Foreskin keratinocyte (primary cell): ENCODE measurements at places on chromosomes 1 and 21.

DNA sequence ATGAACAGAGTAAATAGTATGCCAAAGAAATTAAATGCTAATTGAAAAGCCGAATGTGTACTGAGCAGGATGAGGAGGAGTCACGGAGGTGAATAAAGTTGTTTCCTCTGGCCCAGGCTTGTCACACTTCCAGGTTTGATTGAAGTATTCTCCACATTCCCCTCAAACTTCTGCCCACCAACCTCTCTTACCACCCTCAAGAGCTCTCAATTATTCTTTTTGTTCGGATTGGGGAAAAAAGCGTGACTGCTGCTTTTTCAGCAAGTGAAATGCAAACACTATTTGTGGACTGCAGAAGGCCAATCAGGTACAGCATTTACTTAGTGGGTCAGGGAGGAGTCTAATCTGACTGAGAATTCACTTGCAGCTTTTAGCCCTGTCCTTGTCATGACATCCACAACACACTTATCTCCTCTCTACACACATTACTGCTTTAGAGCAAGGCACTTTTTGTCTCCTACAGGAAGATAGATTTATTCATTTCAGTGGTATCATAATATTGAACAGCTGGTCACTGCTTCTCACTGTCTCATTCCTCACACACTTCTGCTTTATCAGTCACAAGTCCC, 375.6 kb upstream of the PRMT6 start:
- no peak for DNase-seq

DNA sequence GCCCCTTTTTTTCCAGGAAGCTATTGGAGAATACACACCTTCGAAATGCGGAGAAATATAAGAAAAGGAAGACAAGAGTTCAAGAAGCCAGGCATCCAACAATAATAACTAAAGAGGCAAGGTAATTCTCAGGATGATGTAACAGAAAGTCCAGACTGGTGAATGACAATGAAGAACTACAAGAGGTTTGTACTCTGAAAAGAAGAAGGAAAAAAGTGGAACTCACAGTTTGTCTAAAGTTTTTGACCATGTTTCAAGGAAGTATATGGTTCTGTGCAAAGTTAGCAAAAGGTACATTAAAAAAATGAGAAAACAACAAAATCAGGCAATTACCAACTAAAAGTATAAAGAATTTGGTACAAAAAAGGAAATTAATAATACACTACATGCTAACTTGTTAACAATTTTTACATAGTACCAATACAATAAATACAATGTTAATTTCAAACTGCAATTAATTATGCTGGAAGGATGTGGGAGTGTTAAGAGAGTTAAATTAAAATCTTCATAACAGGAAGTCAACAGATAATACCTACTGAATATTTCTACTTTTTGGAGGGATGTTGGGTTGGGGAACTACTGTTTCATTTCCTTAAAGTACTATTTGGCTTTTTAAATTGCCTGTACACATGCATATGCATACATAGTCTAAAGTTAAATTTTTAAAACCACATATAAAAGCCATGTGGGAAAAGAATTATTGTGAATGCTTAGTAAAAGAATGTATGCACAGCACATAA, 12.9 kb upstream of the CD55 start:
- no peak for DNase-seq

GRCh38 chr1:20233394-20233793, 47.1 kb upstream of the PLA2G2C start:
- DNase-seq, result peak; percentile 17

DNA sequence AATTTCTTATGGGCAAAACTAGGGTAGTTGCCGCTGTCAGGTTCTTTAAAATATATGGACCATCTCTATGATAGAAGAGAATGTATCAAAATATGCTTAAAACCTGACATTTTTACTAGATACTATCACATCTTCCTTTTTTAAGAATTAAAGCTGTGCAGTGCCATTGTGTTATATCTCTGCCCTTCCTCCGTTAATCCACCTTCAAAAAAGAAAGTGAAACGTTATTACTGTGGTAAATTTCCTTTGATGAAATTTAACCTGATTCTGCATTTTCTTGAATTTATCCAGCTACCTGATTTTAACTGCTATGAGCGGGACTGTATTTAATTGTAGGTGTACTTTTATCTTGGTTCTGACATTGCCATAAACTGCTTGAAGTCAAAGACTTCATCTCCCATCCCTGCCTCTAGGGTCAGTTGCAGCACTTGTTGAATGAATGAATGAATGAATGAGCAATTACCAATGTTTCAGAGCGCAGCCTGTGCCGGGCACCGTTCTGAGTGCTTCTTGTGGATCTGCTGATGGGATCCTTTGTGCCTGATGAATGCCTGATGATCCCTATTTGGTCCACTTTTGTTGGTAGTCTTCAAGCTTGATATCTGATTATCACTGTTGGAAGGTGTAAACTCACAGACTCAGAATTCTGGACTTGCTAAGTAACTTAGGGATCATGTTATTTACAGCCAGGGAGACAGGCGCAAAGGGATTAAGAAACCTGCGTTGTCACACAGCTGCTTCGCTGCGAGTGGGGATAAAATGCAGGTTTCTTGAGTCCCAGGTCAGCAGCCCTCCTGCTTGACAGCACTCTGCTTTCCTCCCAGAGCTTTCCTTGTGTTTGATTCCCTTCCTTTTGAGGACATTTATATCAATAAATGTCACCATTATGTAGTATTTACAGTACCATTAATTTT, 30.1 kb downstream of the SMYD2 start:
- DNase-seq, result no peak

DNA sequence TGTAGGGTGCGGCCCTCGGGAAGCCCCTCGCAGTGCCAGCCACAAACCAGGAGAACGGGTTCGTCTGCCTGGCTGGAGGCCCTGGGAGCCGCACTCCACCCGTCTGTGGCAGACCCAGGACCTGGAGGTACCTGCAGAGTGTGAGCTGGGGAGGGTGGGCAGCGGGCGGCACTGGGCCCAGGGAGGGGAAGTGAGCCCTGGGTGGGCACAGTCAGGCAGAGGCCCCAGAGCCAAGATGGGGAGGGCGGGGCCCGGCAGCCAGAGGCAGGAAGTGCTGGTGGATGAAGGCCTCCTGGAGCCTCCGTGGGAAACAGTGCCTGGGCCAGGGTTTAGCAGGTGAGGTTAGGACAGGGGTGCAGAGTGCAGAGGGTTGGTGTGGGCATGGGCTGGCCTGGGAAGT, 4.0 kb upstream of the PEX10 start:
- DNase-seq, result no peak

GRCh38 chr1:11719313-11720032, 16.5 kb upstream of the AGTRAP start:
- peak; percentile 22 for DNase-seq

DNA sequence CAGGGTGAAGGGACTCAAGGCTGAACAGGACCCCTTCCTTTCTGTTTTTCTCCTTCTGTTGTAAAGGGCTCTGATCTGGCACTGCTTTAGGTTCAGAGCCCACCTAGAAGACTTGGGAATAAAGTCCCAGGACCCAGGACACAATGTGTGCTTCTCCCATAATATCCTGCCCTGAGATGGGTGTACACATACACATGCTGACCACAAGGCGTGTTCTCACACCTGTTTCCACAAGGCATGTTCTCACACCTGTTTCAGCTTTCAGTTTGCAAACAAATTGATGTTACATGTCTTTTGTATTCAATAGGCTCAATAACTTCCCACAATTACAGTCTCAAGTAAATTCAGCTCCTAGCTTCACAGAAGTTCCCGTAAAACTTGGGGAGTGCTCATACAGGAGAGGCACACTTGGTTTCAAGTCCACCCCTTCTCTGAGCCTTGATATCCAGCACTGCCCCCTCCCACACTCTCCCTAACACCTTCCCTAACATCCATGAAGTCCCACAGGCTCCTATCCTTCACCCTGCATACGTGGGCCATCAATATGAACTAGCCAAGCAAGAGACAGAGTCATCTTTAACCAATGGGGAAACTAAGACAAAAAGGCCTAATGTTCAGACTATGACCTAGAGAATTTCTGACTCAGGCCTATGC, 41.7 kb downstream of the ERI3 start:
- no peak for DNase-seq

- no peak for DNase-seq
Measured at GRCh38 chr21:37671381-37671780, 244.9 kb downstream of the KCNJ6 start.

DNA sequence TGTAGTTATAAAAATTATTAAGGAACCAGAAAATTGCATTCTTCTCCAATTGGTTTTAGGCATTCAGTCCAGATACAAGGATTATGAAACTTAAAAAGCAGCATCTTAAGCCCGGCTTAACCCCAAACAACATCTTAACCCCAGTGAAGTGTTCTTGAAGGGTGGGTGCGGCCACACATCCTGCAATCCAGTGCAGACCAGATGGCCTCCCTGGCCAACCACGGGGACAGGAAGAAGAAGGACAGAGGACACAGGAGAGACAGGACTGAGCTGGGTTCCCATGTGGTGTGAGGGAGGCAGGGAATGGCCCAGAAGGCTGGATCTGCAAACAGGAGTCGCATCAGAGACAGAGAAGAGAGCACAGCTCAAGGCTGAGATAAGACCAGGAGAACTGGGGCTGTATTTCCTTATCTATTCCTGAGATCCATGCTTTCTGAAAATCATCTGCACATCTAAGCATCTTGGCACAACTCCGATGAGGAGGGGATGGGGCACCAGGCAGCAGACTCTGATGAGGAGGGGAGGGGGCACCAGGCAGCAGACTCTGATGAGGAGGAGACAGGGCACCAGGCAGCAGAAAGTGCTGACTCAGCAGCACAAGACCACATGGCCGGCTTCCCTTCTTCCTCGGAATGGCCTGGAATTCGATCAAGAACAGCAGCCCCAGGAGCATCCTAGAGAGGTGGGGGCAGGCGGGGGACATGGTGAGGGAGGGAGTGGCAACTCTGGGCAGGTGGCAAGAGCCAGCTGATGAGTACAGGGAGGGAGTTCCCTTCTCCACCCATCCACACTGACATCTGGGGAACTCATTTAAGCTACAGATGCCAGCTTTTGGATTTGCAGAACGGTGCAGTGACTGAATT, 26.6 kb downstream of the ABCG1 start:
- DNase-seq, result no peak
